ENCODE measurements at places on chromosomes 6 and 20.

GRCh38 chr6:4563877-4564276, 212.3 kb upstream of the CDYL start:
- no peak for DNase-seq

- DNase-seq, result no peak
These were observed 238.0 kb downstream of the ANKRD60 start for GRCh38 chr20:57990396-57990987.

DNA sequence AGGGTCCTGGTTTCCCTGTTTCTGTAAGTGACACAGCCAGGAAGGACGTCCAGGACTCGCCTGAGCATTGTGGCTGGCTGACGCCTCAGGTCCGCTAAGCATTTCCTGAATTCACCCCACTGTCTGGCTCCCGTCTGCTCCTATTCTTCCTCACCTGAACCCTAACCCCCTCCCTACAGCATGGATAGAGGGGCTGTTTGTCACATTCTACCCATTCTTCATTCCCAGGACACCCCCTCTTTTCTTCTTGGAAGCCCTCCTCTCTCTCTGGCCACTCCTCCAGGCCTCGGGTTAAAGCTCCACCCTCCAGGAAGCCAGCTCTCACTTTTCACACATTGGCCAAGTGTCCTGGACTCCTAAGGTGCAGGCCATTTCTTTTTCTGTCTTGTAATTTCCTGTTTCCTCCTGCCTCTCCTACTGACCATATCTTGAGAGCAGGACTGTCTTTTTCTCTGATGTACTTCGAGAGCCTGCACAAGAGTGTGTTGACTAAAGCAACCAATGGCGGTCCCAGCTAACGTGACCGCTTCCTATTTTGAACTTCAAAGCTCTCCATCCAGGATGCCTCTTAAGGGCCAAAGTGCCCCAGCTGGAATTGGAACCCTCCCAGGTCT, 24.2 kb upstream of the MYMX start:
- DNase-seq, result no peak

GRCh38 chr6:138563650-138564049, 64.4 kb upstream of the NHSL1 start:
- no peak for DNase-seq

DNA sequence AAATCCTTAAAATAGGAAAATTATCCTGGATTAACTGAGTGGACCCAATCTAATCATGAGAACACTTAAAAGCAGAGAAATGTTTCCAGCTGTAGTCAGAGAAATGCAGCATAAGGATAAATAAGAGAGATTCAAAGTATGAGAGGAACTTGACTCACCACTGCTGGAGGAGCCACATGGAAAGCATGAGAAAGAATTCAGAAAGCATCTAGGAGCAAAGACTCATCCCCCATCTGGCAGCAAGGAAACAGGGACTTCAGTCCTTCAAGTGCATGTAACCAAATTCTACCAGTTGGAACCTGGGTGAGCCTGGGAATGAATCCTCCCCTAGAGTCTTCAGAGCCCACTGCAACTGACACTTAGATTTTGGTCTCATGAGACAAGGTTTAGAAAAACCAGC, 33.7 kb downstream of the RNF146 start:
- no peak for DNase-seq

GRCh38 chr6:25132934-25133333, 146.2 kb upstream of the CARMIL1 start:
- no peak for DNase-seq

DNA sequence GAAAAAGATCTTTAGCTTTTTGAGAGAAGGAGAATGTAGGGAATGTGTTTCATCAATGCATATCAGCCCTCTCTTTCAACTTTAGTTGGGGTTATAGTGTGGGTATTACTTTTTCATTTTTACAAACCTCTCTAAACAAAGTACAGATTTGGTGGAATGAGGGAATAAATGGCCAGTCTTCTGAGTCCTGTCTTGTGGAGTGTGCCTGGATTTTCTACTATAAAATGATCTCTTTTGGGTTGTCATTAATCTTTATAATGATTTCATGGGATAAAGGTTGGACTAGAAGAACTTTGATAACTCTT, 209.3 kb downstream of the RNF144B start:
- no peak for DNase-seq

GRCh38 chr6:45931232-45931631, 84.4 kb downstream of the CLIC5 start:
- DNase-seq, result no peak

GRCh38 chr20:22008456-22008855, 303.0 kb downstream of the PAX1 start:
- DNase-seq, result no peak

- no peak for DNase-seq
These were observed 66.7 kb downstream of the MOCS1 start for GRCh38 chr6:39867592-39867991.

GRCh38 chr6:166001359-166001758, 166.3 kb downstream of the TBXT start:
- no peak for DNase-seq

DNA sequence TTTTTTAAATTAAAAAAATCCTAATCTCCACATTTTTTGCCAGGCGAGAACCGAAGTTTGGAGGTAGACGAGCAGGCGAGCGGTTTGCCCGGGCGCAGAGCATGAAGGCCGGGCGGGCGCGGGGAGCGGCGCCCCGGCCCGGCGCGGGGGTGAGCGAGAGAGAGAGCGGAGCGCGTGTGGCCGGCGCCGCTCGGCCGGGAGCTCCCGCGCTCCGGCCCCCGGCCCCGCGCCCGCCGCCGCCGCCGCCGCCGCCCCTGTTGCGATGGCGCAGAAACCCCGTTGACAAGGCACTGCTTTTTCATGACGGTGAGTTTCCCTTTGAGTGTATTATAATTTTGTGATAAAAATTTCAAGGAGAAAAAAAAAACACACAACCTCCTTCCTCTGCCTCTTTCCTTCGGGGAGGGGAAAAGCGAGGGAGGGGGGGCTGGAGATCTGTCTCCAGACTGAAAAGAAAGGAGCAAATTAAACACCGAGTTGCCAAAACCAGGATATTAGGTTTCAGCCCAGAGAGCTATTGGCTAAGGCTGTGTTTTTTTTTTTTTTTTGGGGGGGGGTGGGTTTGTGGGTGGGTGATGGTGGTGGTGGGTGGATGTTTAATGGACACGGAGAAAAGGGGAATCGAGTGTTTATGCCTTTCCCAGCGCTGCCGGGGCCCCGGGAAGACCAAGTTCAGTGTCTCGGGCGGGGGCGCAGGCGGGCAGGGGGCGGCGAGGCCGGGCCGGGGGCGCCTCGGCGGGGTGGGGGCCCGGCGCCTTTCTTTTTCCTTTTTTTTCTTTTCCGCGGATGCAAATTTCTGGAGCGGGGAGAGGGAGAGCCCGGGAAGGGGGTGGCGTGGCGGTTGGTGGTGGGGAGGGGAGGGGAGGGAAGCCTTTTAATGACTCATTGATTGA, at the start of gene BICRAL:
TSS of gene BICRAL (plus strand) at position 257 of the 893 bp plus-strand sequence. CDS start 39,971 bp downstream, outside the sequence.
- DNase-seq, result no peak

DNA sequence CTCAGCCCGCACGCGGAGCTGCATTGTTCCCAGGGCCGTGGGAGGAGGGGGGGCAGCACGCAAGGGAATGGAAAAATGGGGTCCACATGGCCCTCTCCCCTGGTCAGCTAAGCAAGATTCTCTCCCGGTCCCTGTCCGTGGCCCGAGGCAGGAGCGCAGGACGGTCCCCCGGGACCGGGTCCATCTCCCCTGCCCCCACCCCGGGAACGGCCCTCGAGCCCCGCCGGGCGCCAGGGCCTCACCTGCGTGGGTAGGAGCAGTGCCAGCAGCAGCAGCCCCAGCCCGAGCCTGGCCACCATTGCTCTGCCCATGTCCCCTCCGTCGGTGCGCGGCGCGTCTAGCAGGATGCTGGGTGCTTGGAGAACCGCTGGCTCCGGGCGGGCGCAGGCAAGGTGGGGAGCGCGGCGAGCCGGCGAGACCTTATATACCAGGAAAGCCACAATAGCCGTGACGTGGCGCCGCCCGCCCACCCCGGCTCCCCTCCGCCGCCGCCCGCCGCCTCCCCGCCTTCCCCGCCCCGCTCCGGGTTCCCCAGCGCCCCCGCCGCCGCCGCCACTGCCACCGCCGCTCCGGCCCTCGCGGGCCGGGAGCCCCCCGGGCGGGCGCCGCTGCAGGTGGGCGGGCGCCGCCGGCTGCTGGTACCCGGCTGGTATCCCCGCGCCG, at the start of gene CD24:
TSS of gene CD24 (minus strand) at position 394 of the 663 bp plus-strand sequence. CDS start at position 311, 83 bp downstream.
- no peak for DNase-seq

DNA sequence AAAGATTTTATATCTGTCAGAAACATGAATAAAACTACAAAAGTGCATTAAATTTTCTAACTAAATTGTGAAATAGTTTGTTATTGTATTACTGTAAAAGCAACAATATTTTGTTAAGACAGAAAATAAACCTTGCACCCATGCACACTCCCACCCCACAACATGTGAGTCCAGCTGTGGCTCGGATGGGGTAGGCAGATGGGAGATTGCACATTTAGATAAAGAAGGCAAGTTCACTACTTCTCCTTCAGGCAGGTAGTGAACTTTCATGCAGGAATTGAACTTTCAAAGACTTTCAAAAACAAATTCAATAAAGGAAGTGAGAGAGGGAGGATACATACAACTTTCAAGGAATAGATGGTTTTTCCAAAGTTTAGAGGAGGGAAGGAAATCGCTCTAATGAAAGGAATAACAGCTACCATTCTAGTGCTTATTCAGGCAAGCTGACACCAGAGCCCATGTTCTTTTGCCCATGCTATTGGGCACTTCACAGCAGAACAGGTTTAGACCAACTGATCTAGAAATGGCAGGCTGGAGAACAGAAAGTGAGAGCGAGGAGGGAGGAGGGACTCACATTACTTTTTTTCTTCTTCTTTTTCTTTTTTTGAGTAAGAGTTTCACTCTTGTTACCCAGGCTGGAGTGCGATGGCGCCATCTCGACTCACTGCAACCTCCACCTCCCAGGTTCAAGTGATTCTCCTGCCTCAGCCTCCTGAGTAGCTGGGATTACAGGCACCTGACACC, 28.5 kb downstream of the SF3B5 start:
- DNase-seq, result no peak

GRCh38 chr6:82144007-82144851, 103.3 kb downstream of the IBTK start:
- DNase-seq, result no peak

DNA sequence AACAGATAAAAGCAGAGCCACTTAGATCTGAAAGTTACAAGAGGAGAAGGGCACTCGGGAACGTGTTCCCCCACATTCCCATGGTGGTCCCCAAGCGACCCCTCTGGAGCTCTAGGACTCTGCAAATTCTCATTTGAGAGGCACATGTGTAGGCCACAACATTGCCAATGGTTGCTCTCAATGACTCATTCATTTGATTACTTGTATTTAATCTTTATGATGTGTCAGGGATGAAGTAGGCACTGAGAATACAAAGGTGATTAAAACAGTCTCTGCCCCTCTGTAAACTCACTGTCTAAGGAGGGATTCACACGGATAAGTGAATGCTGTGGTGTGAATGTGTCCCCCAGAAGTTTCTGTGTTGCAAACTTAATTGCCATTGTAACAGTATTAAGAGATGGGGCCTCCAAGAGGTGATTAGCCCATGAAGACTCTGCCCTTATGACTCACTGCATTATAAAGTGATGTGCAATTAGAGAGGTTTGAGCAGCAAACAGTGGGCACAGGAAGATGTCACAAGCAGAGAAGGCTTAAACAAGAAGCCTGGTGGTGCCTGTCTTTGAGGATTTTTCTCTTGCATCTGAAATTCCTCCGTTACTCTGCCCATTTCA, 34.0 kb upstream of the TRAM2 start:
- no peak for DNase-seq

- no peak for DNase-seq
These were observed 25.8 kb upstream of the SEC63 start for GRCh38 chr6:107983811-107984210.

GRCh38 chr6:125154118-125154760, 666 bp downstream of the TPD52L1 start:
- no peak for DNase-seq

- DNase-seq, result no peak
These were observed 10.4 kb upstream of the SUMO4 start for GRCh38 chr6:149389509-149390297.

GRCh38 chr20:52340036-52340634, 148.6 kb upstream of the ZFP64 start:
- no peak for DNase-seq

- no peak for DNase-seq
These were observed 131.9 kb upstream of the SGK1 start for GRCh38 chr6:134449781-134450180.

- DNase-seq, result no peak
These were observed 6.7 kb upstream of the KHDC1L start for GRCh38 chr6:73231986-73232391.

DNA sequence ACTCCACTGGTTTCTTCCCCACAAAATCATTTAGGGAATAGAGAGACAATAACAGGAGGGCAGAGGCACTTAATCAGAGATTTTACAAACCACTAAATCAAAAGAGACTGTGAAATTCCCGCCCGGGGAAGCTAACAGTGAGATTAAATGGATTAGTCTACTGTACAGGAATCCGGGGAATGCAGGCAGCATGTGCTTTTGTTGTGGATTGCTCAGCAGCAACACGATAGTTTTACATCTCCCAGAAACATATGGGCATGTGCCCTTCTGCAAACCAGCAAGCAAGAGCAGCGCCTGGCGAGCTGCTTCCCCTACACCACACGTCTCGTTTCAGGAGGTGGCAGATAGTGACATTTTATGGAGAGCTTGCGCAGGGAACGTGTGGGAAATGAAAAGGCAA, 382.3 kb downstream of the CD83 start:
- no peak for DNase-seq
